CD4-positive, alpha-beta T cell treated with Interleukin-15 for 4 hours (primary cell): ENCODE measurements at places on chromosomes 3 and 15.
A peak's percentile ranks its signal among the peaks of the same experiment; 100 is the strongest.

DNA sequence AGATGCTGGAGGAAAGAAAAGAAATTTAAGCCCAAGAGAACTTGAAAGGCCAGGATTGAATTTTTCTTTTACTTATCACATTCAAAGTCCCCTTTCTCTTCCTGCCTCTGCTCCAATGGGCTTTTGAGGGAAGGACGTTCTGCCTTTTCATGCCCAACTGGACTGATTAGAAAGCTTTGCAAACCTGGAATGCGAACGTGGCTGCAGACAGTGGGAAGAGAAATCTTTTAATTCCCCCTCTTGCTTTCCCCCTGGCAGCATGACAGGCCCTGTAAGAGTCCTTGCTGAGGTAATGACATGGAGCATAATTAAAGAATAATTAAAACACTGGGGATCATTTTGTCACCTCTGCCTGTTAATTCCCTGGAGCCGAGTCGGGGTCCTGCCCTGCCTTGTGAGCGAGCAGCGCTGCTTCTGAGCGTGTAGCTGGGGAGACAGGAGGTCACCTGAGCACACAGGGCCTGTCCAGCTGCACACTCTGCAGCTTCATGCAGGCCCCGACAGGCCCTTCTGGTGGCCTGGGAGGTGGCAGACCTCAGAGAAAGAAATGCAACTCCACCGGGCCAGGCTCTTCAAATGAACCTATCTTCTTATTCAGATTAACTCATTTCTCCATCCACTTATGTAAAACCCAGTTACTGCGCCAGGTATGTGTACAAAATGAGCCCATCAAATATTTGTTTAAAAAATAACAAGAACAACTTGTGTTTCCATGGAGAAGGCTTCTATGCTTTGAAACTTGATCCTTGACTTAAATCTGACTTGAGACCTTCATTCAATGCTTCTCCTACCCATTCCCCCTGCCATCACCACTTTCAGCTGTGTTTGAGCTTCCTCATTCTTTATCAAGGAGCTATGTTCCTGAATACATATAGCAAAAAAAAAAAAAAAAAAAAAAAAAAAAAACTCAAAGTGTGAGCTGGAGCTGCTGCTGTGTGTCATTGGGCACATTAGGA lies 628.2 kb upstream of the CFAP20DC start:
- no peak for DNase-seq

DNA sequence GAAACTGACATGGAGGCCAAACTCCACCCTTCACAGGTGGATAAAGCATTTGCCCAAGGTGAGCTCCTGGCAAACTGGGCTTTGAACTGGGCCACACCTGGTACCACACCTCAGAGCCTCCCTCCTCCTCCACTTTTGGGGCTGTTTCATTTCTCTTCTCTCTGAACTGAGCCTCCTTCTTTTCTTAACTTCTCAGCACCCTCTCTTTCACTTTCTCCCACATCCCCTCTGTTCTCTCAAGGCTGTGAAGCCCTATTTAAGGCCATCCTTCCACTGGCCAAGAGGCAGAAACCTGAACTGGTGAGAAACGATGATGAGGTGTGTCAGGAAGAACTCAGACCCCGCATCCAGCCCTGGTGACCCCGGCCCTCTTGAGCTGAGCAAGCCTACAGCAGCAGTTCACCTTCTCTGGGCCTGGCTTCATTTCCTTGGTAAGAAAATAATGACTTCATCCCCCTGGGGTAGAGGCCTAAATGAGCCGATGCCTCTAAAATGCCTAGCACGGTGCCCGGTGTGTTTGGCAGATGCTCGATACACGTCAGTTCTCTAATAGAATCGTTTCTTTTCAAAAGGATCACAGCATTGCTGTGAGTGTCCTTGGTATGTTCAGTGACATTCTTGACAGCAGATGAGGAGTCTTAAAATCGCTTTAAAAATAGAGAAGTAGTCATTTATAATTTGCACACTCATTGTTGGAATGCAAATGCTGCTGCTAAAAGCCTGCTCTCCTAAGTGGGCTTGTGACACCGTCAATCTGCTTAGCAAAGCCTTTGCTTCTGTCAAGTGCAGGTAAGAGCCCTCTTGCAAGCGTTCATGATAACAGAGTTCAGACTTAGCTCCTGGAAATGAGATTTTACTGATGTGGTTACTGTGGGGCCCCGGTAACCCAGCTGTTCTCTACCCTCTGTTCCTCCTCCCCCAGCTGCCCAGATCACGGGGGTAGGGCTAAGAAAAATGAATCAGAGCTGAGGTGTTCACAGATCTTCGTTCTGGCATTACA lies 97.7 kb upstream of the ATP2B2 start:
- DNase-seq = peak; percentile 82

DNA sequence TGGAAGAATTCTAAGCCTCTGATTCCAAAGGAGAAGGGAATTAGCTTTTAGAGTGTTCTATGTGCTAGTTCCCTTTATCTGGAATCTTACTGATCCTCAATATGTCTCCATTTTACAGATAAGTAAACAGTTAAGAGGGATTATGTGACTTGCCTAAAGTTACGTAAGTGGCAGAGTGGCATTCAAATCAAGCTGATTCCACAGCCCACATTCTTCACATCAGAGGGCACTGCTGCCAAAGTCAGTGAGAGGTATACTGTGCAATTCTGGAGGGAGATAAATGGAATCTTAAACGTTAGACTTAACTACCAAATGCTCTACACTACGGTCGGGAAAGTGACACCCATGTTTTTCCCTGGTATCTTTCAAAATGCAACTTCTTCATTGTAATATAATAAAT lies 11.0 kb upstream of the MELTF start:
- DNase-seq = no peak

DNA sequence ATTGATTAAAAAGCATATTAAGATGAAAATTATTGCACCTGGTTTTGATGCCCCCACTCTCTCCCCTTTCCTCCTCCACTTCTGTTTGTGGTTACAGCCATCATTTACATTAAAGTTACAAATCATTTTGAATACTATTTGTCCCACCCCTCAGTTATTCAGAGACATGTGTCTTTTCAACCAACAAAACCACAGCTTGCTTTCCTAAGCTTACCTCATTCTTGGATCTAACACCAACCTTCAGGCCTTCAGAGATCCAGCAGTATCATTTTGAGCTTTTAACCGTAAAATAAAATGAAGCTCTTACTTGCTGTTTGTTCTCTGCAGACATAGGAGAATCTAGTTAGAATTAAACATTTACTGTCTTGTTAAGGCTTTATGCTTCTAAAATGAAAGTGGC lies 4.7 kb downstream of the PXYLP1 start:
- no peak for DNase-seq

DNA sequence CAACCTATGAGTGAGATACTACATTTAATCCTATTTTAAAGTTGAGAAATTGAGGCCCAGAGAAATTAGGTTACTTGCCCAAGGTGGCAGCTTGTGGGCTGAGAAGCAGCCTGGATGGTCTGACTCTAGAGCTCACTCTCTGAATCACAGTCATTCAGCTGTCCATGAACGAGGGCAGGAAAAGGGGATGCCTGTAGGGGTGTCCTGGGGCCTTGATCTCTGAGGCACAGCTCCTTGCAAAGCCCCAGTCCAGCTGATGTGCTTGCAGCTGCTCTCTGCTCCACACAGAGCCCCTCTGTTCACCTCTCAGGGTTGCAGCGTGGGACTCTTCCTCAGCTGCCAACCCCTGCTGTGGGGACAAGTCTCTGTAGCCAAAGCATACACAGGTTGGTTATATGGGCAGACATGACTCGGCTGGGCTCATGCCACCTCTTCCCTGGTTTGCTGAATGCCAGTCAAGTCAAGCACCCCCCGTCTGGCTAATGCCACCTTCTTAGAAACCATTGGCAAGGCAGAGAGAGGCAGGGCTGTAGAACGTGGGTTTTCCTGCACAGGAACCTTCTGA lies 56.8 kb downstream of the GASK1A start:
- no peak for DNase-seq

DNA sequence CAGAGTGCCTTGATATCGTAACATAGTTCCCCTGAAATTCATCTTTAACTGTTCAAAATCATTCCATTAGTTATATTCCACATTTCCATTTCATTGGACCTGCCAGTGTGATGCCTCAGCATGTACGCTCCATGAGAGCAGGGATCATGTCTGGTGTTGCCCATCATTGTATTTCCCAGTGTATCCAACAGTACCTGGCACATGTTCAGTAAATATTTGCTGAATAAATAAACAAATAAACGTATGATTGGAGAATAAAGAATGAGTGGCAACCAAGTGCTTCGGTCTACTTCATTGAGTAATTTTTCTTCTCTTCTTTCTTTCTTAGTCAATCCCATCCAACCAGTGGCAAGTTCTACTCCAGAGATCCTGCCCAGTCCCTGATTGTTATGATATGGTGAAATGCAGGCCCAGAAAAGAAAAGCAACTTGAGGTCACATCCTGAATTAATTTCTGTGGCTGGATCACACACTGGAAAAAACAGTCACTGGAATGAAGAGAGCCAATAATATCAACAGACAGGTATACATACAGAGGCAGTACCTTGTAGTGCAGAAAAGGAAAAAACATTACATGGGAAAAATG lies 101.2 kb downstream of the PLCH1 start:
- no peak for DNase-seq

- no peak for DNase-seq
These were observed 1.1 kb upstream of the BLOC1S6 start for GRCh38 chr15:45586125-45586524.
